ENCODE measurements at places on chromosomes 7 and 10. TPM values are rescaled to one million over a fixed set of nuclear protein-coding genes. Genes with fewer than 3 reads are reported as not detected.
A peak's percentile ranks its signal among the peaks of the same experiment; 100 is the strongest.

Gene ADARB2
- not detected for total RNA-seq

Gene ASAH2
- 4.6 TPM for total RNA-seq

Gene CD36
- total RNA-seq: not detected

Gene POU6F2
- total RNA-seq: 0.17 TPM

Gene FBH1
- total RNA-seq: 62.9 TPM

Gene PPP1R17
- not detected for total RNA-seq

Gene CYP3A7
- total RNA-seq: not detected

Gene TDRD1
- 0.16 TPM for total RNA-seq

Gene GATA3
- total RNA-seq: 79.7 TPM

Gene SPAG6
- not detected for total RNA-seq

Gene FAM25G
- not detected for total RNA-seq

Gene OR2A1
- not detected for total RNA-seq

Gene VAX1
- total RNA-seq: not detected

Gene CHCHD1
- total RNA-seq: 34.9 TPM

Gene CALCR
- not detected for total RNA-seq

Gene GLI3
- not detected for total RNA-seq

Gene TMEM196
- total RNA-seq: not detected

Gene MSMB
- total RNA-seq: not detected

Gene CPA2
- 0.14 TPM for total RNA-seq

DNA sequence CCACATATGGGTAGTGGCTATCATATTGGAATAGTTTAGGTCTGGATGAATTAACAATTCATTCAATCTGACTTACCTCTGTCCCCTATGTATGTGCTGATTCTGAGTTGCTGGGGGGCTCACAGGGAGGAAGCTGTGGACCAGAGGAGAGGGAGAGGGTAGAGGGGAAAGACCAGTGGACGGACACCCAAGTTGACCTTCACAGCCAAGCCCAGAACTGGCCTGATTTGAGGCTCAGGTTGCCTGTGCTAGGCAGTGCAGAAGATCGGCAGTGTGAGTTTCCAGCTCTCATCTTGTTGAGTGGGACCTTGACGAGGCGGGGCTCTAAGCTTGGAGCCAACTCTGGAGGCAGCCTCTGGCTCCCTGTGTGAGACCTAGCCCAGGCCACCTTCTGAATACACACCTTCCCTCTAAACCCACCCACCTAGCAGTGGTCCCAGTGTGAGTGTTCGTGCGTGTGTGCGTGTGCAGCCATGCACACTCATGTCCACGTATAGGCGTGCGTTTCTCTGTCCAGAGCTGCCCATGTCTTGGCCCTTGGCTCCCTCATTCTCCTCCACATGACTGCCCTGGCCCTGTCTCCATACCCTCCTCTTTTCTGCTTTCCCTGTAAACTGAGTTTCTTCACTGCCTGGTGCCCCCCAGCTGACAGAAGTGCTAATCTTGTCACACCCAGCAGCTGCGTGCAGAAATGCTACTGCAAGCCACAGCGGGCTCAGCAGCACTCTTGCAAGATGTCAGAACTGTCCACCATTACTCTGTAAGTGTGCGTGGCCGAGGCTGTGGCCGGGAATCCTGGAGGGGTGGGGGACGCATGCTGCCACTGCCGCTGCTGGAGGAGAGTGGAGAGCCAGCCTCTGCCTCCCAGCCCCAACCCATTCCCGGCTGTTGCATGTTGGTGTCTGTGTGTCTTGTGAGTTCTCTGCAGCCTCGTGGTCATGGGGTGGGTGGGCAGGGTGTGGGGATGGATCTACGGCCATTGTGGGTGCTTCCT lies 47.6 kb downstream of the ADCYAP1R1 start:
- H3K36me3 ChIP-seq: no peaks in the 10 kb centered on the region
- H3K4me1 ChIP-seq: no peaks in the 10 kb centered on the region
- DNase-seq: no peak
- no peaks in the 10 kb centered on the region for H3K27me3 ChIP-seq
- no peak overlapping the region for H3K4me3 ChIP-seq

- peaks cover 2% of the 10 kb centered on the region for H3K27me3 ChIP-seq
- no peak overlapping the region for H3K27ac ChIP-seq
- no peaks in the 10 kb centered on the region for H3K36me3 ChIP-seq
- no peak for DNase-seq
Observed at GRCh38 chr7:20700453-20701227, 85.2 kb downstream of the ABCB5 start.

GRCh38 chr7:46969303-46970130 lies 612.4 kb downstream of the TNS3 start:
- H3K36me3 ChIP-seq: no peaks in the 10 kb centered on the region
- no peak for DNase-seq
- H3K4me3 ChIP-seq: no peak overlapping the region
- H3K27ac ChIP-seq: no peak overlapping the region
- H3K4me1 ChIP-seq: no peaks in the 10 kb centered on the region

DNA sequence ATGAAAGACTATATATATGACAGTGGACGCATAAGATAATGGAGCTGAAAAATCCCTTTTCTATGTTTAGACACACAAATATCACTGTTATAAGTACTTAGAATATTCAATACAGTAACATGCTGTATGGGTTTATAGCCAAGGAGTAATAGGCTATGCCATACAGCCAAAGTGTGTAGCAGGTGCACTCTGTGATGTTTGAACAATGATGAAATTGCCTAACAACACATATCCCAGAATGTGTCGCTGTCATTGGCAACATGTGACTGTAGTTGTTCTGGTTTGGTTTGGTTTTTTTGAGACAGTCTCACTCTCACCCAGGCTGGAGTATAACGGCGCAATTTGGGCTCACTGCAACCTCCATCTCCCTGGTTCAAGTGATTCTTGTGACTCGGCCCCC lies 26.1 kb downstream of the NOM1 start:
- H3K27ac ChIP-seq: no peak overlapping the region
- DNase-seq: no peak
- peaks cover 60% of the 10 kb centered on the region for H3K36me3 ChIP-seq
- no peaks in the 10 kb centered on the region for H3K27me3 ChIP-seq
- H3K4me1 ChIP-seq: no peaks in the 10 kb centered on the region

- H3K27ac ChIP-seq: no peak overlapping the region
- H3K4me3 ChIP-seq: no peak overlapping the region
- no peaks in the 10 kb centered on the region for H3K27me3 ChIP-seq
- no peaks in the 10 kb centered on the region for H3K4me1 ChIP-seq
- H3K36me3 ChIP-seq: no peaks in the 10 kb centered on the region
Observed at GRCh38 chr7:158066085-158066484, 521.5 kb downstream of the PTPRN2 start.

DNA sequence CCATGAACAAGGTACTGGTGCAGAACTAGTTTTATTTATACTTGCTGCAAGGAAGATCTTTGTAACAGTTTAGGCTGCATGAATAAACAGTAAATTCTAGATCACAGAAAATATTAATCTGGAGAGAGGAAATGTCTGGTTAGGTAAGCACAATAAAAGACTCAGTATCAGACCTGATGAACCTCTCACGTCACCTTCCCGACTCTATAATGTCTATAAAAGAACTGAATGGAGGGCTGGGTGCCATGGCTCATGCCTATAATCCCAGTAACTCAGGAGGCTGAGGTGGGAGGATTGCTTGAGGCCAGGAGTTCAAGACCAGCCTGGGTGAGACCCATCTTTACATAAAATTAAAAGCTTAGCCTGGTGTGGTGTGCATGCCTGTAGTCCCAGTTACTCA lies 65.9 kb downstream of the FAM171A1 start:
- no peak overlapping the region for H3K27ac ChIP-seq
- H3K27me3 ChIP-seq: no peaks in the 10 kb centered on the region
- no peaks in the 10 kb centered on the region for H3K36me3 ChIP-seq
- no peak overlapping the region for H3K4me3 ChIP-seq
- no peak for DNase-seq

DNA sequence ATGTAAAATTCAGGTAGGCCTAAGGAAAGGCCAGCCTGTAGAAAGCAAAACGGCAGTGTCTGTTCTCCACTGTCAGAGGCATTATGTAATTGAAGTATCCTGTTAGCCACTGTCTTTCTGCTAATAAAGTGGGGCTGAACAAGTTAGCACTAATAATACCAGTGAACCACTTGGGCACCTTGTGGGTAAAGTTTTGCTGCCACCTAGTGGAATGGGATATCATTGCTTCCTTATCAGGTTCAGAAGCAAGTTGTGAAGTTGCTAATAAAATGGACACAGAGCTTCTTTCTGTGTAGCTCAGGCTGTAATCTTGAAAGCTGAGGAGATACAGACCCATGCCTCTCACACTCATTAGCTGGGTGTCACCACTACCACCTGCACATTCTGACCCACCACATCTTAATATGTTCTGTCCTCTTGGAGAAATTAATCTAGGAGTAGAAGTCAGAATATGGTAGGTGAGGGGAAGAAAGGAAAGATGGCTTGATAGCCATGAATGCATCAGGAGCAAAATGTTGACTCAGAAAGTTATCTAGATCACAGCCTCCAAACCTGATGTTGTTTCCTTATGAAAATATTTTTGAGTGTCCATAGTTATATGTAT lies 175.1 kb downstream of the SEPTIN7 start:
- no peak overlapping the region for H3K4me3 ChIP-seq
- H3K27me3 ChIP-seq: peaks cover 25% of the 10 kb centered on the region
- peaks cover 3% of the 10 kb centered on the region for H3K4me1 ChIP-seq
- DNase-seq: peak; percentile 87
- no peaks in the 10 kb centered on the region for H3K36me3 ChIP-seq
- no peak overlapping the region for H3K27ac ChIP-seq

GRCh38 chr10:35711615-35712411 lies 69.7 kb upstream of the FZD8 start:
- no peaks in the 10 kb centered on the region for H3K4me1 ChIP-seq
- DNase-seq: no peak
- H3K36me3 ChIP-seq: no peaks in the 10 kb centered on the region
- no peaks in the 10 kb centered on the region for H3K27me3 ChIP-seq

GRCh38 chr10:34058845-34059614 lies 724.6 kb upstream of the NRP1 start:
- no peaks in the 10 kb centered on the region for H3K27me3 ChIP-seq
- DNase-seq: no peak
- no peaks in the 10 kb centered on the region for H3K36me3 ChIP-seq
- no peaks in the 10 kb centered on the region for H3K4me1 ChIP-seq

- H3K36me3 ChIP-seq: no peaks in the 10 kb centered on the region
- H3K27ac ChIP-seq: no peak overlapping the region
- H3K27me3 ChIP-seq: peaks cover 39% of the 10 kb centered on the region
- no peak overlapping the region for H3K4me3 ChIP-seq
Observed at GRCh38 chr7:117014673-117015133, 61.4 kb downstream of the ST7 start.

GRCh38 chr10:132546567-132547420 lies 9.2 kb downstream of the INPP5A start:
- no peak overlapping the region for H3K27ac ChIP-seq
- no peak overlapping the region for H3K4me3 ChIP-seq
- peaks cover 40% of the 10 kb centered on the region for H3K4me1 ChIP-seq
- no peak for DNase-seq

DNA sequence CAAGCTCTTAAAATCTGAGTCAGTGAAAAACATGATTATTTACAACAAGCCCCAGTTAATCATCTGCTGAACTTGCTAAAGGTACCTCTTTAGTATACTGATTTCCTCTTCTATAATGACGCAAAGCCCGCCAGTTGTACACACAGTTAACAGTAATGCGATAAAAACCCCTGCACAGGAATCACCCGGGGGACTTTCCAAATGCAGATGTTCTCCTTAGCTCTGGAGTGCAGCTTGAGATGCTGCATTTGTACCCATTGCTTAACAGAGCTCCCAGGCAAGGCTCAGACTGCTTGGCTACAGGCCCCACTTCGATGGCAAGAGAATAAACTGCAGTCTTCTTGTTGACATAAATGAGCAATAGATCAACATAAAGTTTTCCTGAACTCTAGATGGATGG lies 279.6 kb upstream of the HGF start:
- H3K4me3 ChIP-seq: no peak overlapping the region
- no peaks in the 10 kb centered on the region for H3K4me1 ChIP-seq
- no peak for DNase-seq
- no peaks in the 10 kb centered on the region for H3K27me3 ChIP-seq

GRCh38 chr10:88232029-88232895 lies 350.9 kb downstream of the RNLS start:
- no peak overlapping the region for H3K4me3 ChIP-seq
- H3K4me1 ChIP-seq: peaks cover 3% of the 10 kb centered on the region
- no peak for DNase-seq
- no peaks in the 10 kb centered on the region for H3K36me3 ChIP-seq
- no peak overlapping the region for H3K27ac ChIP-seq

- no peaks in the 10 kb centered on the region for H3K36me3 ChIP-seq
- H3K4me1 ChIP-seq: no peaks in the 10 kb centered on the region
- H3K27ac ChIP-seq: no peak overlapping the region
- H3K27me3 ChIP-seq: no peaks in the 10 kb centered on the region
- no peak overlapping the region for H3K4me3 ChIP-seq
Observed at GRCh38 chr10:93968540-93968945, 25.2 kb upstream of the PLCE1 start.

- H3K4me3 ChIP-seq: no peak overlapping the region
- H3K27ac ChIP-seq: no peak overlapping the region
- H3K4me1 ChIP-seq: no peaks in the 10 kb centered on the region
- DNase-seq: no peak
- peaks cover 7% of the 10 kb centered on the region for H3K27me3 ChIP-seq
Observed at GRCh38 chr10:26169466-26169865, 47.1 kb upstream of the GAD2 start.

GRCh38 chr7:95509199-95509598 lies 23.5 kb downstream of the ASB4 start:
- peaks cover 3% of the 10 kb centered on the region for H3K4me1 ChIP-seq
- no peak overlapping the region for H3K4me3 ChIP-seq
- DNase-seq: peak; percentile 78
- peaks cover 5% of the 10 kb centered on the region for H3K27me3 ChIP-seq
- H3K27ac ChIP-seq: no peak overlapping the region
- H3K36me3 ChIP-seq: no peaks in the 10 kb centered on the region
